ENCODE measurements at places on chromosomes 1 and 21.

DNA sequence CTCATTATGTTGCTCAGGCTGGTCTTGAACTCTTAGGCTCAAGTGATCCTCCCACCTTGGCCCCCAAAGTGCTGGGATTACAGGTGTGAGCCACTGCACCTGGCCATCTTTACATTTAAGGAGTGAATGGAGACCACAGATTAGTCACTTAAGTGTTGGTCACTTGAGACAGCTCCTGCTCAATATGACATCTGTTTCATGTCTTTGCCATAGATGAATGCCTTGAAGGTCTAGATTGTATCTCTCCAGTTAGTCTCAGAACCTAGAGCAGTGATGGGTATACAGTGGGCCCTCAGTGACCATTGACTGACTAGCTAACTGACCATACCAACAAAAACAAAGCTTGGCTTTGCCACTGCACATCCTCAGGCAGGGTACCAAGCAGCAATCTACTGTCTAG lies 15.3 kb downstream of the BCL9 start:
- DNase-seq = no peak

- DNase-seq = peak; percentile 9
Measured at GRCh38 chr1:198669023-198669698, 30.3 kb downstream of the PTPRC start.

DNA sequence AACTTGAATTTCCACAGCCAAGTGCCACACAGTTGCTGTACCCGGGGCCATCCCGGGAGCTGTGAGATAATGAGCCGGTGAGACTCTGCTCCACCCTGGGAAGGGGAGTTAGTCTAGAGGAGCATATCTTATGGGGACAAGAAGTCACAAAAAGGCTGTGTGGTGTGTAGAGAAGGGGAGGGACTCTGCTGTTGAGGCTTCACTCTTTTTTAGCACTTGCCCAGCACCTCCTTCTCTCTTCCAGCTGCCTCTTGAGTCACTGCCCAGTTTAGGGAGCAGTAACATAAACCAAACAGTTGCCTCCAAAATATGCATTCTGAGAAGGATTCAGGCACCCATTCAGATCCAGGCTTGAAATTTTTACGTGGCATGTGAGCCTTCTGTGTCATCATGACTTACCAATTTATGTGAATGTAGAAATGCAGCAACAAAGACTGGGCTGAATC lies 744 bp upstream of the WDR26 start:
- no peak for DNase-seq

DNA sequence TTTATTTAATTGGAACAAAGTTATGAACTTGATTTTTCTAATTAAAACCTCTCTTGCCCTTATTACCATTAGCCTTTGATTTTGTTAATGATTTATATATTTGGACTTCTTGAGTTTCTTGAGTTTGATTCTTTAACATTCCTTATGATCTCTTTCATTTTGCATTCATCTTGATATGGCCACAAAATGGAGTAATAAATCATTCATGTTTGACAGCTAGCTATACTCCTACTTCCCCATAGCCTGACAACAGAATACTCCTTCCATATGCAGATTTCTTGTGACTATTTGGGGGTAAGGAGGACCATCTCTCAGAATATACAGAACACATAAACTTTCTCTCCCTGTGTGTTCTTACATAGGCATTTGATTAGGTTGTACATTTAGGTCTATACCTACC lies 119.6 kb downstream of the SYT14 start:
- no peak for DNase-seq

GRCh38 chr1:29232387-29232786 lies 1.7 kb upstream of the MECR start:
- no peak for DNase-seq

Measured in hepatocyte (in vitro differentiated cells).